IMR-90 (cell line): ENCODE measurements at places on chromosomes 3 and 15. TPM values are rescaled to one million over a fixed set of nuclear protein-coding genes. Genes with fewer than 3 reads are reported as not detected.

The MYD88 gene
- polyA plus RNA-seq = 34.4 and 39.8 TPM in 2 replicates

DNA sequence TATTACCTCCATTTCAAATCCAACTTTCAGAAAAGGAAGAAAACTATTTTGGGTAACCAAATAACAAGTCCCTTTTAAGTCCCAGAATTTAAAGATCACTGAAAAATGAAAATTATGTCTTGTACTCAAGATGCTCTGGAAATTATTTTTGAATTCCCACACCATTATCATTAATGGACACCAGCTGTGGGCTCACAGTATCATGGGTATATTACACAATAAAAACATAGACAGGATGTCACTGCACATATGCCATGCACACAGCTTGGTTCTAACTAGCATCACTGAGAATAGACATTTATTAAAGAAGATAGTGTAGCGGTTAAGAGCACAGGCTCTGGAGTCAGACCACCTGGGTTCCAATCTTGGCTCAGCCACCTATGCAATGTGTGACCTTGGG, 130.4 kb downstream of the FRMD5 start:
- DNase-seq = no peak

DNA sequence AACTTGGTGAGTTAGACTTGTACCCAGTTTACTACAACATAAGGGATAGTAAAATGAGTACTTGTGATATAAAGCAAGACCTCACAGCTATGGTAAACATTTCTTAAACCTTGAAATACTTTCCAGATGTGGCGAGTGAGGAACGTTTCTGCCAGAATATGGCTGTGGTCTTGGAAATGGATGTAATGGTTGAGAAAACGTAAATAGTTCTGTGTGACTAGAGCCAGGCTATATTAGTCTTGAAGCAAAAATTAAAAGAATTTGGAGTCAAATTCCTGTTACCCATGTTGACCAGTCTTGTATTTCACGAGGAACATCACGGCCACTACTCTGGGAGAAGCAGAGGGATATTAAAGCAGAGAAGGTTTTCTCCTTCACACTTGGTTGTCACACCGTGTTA, 15.3 kb downstream of the OR4F15 start:
- DNase-seq = peak; percentile 92

GRCh38 chr3:27208961-27209616, 160.1 kb downstream of the NEK10 start:
- DNase-seq = no peak

GRCh38 chr15:72037321-72037720, 80.6 kb downstream of the MYO9A start:
- DNase-seq = peak; percentile 50

The ANKRD34C gene
- not detected in 2 replicates for polyA plus RNA-seq

- no peak for DNase-seq
These were observed 5.7 kb upstream of the CAV3 start for GRCh38 chr3:8727605-8728512.

- peak; percentile 38 for DNase-seq
These were observed 168.5 kb upstream of the FAM3D start for GRCh38 chr3:58835086-58835485.

DNA sequence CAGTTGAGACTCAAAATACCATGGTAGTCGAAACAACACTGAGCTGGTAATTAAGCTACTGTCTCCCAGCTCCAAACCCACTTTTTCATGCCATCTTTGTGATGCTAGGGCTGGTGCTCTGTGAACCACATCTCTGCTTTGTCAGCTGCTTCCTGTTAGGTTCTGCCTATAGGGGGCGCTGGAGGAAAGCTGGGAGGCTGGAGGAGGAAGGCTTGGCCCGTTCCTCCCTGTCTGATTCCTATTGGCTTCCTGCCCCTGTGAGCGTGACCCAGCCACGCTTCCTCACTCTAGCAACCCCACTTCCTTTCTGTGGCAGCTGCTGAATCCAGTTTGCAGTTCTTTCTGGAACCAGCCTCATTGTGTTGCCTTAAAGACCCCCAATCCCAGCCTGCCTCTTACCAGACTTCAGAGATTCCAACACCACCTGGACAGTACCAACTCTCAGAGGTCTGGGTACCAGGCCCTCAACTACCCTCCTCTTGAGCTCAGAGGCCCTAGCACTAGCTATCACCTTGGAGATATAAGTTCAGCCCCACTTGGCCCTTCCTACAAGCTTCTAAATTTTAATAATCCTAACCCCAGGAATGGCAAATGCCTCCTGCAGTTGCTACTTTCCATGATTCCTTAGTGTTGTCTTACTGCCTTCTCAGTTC, 120.9 kb downstream of the ERC2 start:
- DNase-seq = no peak

- peak; percentile 70 for DNase-seq
These were observed 18.8 kb downstream of the B4GALT4 start for GRCh38 chr3:119221779-119222320.

GRCh38 chr3:42830437-42831320, 21.4 kb downstream of the ACKR2 start:
- DNase-seq = peak; percentile 21

DNA sequence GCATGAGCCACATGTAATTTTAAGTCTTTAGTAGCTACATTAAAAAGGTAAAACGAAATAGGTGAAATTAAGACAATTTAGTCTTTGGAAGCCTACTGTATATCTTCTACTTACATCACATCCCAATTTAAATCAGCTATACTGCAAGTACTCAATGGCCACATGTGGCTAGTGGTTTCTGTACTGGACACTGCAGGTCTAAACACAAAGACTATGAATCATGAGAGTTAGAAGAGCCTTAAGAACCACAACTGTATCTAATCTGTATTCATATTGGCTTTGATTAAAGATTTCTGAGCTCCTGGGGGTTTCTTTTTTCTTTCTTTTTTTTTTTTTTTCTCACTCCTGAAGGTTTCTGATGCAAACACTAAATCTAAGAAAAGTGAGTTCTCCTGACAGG, 2.3 kb upstream of the EIF1B start:
- peak; percentile 39 for DNase-seq

GRCh38 chr15:66865622-66866611, 163.9 kb downstream of the SMAD6 start:
- no peak for DNase-seq

The ATP10A gene
- 16.0 and 16.9 TPM in 2 replicates for polyA plus RNA-seq

DNA sequence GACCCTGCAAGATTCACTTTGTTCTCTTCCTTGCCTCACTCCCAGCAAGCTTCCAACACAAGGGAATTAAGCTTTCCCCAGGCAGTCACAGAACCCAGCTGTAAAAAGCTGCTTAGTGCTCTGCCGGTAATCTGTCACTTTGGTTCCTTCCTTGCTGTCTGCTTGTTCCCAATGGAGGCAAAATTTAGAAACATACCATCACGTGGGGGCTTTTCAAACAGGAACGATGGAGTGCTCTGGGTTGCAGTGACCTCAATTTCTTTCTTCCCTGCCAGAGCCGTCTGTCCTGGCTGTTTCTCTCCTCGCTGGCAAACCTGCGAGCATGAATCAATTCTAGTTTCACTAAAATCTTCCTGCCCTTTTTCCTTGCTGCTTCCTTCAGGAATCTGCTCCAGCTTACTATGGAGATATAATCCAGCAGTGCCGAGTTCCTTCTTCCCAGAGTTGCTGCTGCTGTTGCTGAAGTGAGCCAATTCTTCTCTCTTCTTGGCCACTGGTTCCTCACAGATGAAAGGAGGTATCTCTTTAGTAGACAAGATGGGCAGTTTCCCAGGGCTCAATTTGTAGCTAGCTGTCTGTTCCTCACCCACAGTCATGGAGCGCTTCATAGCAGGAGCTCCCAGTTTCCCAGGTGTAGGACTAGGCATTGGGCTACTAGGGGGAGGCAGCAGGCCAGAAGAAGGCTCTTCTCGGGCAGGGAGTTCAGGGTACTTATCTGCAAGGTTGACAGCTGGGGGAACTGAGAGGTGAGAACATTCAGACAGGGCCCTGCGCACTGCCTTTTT, 88.1 kb downstream of the DHX30 start:
- DNase-seq = no peak

- DNase-seq = no peak
These were observed 55.4 kb downstream of the GRIP2 start for GRCh38 chr3:14484741-14485140.

DNA sequence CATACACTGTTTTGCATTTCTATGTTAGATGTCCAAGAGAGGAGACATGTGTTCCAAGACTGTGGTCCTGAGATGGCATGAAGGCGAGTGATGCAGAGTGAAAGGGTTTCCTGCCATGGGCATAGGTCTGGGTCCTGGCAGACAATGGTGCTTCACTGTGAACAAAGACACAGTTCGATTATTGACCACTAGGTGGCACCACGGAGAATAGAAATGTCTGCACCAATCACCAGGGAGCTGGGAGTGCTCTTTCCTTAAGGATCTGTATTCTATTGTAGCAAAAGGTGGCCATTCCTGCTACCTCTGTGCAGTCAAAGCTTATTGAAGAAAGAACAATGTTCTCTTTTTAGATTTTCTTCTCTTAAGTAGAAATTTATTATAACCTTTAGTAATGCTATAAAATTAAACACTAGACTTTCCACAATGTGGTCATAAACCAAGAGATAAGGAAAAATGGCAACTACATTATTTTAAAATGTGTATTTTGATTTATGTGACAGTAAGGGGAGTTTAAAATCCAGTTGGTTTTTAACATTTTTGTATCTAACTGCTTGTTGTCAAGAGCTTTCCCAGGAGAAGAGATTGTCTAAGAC, 88.7 kb downstream of the GABRG3 start:
- DNase-seq = peak; percentile 11

- no peak for DNase-seq
These were observed 105.1 kb downstream of the ARPP21 start for GRCh38 chr3:35744419-35744818.

The C2CD4A gene
- not detected in 2 replicates for polyA plus RNA-seq

The EFCC1 gene
- polyA plus RNA-seq = not detected in 2 replicates

GRCh38 chr3:67783281-67784250, 129.2 kb upstream of the SUCLG2 start:
- DNase-seq = peak; percentile 59

DNA sequence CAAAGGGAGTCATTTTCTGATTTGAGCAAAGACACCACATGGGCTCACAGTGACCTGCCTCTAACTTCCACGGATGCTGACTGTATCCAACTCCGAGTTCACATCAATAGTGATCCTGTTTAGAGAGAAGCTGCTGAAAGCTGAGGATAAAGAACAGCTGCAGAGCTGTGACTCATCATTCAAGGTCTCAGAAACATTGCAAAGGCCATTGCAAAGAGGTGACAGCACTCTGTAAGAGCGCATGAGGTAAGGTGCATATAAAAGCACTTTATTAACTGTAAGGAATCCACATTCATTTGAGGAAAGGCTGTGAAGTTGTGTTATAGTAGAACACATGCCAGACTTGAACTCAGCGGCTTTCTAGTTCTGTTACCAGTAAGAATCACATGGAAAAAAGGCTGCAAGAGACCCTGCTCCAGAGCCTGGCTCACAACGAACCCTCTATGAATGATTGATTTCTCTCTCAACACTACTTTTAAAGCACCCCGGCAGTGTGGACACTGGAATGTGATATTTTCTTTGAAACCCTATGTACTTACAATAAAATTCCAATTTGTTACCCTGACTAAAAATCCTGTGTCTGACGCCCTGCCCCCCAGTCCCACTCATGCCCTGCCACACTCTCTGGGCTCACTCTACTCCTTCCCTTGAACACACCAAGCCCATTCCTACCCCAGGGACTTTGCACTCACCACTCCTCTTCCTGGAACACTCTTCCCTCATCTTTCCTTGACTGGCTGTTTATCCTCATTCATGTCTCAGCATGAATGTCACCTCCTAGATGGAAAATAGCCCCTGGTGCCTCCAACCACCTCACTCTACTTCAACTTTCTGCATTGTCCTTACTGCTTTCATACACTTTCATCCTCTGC, 111.2 kb downstream of the LSM3 start:
- peak; percentile 96 for DNase-seq

GRCh38 chr3:111070772-111071256, 802 bp upstream of the NECTIN3 start:
- no peak for DNase-seq

GRCh38 chr15:23687143-23687470, at the start of gene NDN:
Gene NDN, minus strand, starts transcription at chr15:23687305. Its CDS starts 88 bp downstream, at chr15:23687217.
- peak; percentile 52 for DNase-seq

The ASB14 gene
- not detected in 2 replicates for polyA plus RNA-seq

GRCh38 chr3:195763076-195763830, 42.5 kb downstream of the MUC20 start:
- DNase-seq = no peak

DNA sequence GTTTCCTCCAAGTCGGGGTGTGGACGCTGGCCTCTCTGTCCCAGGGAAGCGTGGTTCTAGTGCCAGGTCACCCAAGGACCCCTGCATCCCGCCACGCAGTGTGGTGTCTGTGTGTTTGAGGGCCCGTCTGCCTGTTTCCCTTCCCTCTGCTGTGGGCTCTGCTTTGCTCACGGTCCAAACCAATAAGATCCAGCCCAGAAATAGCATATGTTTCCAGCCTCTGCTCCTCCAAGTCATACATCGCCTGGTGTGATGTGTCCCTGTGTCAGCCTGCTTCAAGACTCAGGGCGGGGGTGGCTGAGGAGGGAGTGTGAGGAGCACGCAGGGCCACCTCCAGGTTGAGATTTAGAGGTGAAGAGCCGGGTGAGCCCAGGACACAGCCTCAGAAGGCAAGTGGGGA, 21.9 kb upstream of the RPL29 start:
- DNase-seq = no peak
